ENCODE measurements at places on chromosomes 11 and 22.

DNA sequence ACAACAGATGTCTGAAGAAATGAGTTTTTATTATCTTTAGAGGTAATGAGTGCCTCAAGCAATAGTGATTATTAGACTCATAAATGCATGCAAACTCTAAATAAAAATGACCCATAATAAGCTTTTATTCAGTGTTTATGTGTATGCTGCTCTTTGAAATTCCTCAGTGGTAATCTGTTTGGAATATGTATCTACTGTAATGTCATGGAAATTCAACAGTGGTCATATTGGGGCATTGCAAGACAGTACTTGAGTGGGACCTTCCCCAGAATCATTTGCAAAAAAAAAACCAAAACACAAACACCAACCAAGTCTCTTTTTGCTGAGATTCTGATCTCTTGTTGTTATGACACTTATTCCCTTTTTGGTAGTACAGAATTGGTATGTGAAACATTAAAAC, 35.0 kb downstream of the DNAJC24 start:
- DNase-seq = no peak

GRCh38 chr11:62954478-62954877, 30.3 kb downstream of the SLC22A6 start:
- DNase-seq = no peak

DNA sequence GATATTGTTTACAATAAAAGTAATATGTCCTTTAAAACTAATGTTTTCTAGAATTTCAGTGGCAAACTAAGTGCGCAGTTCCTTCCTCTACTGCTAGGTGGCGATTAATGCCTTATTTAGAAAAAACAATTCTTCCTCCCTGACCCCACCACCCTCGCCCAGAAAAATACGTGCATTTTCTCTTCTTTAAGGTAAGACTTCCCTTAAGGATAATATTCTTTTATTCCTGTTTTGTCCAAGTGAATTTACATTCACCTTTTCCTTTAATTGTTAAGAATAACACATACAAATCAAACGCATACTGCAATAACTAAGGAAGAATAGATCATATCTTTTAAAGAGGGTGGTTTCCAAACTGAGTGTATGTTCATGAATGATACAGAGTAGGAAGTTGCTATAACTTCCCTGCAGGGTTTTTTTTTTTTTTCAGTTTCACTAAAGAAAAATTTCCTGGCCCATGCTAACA, 17.0 kb upstream of the PSMA1 start:
- DNase-seq = peak; percentile 25

- peak; percentile 78 for DNase-seq
Measured at GRCh38 chr22:19629720-19630419, 84.4 kb upstream of the SEPTIN5 start.

- no peak for DNase-seq
Measured at GRCh38 chr11:62456630-62457029, 37.8 kb downstream of the SCGB1A1 start.

DNA sequence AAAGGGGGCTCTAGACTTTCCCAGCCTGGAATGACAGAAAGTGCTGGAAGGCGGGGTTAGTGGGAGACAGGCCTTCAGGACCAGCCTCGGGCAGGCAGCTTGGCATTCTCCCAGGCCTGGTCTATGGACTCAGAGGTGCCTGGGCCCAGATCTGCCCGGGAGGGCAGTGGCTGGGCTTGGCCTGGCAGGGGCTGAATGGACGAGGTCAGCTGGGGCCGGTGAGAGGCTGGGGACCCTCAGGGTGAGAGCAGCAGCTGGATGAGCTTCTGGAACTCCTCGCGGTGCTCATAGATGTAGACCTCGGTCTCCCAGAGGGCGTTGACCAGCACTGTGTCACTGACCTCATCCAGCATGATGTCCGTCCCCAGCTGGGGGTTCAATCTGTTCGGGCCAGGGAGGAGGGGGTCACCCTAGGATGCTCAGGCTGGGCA, 1.5 kb upstream of the BAIAP2L2 start:
- no peak for DNase-seq

DNA sequence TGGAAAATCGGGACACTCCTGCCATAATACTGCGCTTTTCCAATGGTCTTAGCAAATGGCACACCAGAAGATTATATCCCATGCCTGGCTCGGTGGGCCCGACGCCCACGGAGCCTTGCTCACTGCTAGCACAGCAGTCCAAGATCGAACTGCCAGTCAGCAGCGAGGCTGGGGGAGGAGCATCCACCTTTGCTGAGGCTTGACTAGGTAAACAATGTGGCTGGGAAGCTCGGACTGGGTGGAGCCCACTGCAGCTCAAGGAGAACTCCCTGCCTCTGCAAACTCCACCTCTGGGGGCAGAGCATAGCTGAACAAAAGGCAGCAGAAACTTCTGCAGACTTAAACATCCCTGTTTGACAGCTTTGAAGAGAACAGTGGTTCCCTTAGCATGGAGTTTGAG, 15.6 kb downstream of the PTH start:
- no peak for DNase-seq

DNA sequence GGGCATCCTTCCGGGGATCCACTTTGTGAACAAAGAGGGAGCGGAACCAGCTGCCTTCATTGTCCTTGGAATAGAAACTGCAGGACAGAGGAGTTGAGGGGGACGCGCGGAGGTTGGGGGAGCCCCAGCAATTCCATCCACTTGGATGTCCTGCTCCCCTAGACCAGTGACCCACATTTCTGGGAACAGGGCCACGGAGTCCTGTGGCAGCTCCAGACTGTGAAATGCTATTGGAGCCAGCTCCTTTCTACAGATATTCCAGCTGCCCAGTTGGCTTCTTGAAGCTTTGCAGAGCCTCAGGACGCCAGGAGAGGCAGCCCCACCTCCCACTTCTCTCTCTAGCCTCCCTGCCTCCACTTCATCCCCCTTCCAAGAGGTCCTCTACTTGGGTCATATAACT, 10.5 kb downstream of the NIPSNAP1 start:
- DNase-seq = no peak

GRCh38 chr22:41775976-41776375, 24.5 kb upstream of the CCDC134 start:
- no peak for DNase-seq

DNA sequence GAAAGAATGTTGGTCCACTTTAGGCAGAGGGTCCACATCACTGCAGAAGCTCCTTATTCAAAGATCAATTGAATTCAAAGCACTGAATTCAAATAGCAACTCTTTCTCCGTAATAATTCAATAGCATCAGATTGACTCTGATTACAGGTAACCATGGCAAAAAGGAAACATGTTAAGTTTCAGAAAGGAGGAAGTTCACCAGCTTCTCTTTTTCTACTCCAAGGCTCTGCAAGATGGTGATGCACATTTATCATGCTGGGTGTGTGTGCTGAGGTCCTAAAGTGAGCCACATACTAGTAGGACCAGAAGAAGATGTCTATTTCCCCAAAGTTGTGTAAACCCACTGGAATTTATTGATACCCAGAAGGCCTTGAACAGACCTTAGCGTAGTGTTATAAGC, 18.0 kb upstream of the DRD2 start:
- DNase-seq = no peak

DNA sequence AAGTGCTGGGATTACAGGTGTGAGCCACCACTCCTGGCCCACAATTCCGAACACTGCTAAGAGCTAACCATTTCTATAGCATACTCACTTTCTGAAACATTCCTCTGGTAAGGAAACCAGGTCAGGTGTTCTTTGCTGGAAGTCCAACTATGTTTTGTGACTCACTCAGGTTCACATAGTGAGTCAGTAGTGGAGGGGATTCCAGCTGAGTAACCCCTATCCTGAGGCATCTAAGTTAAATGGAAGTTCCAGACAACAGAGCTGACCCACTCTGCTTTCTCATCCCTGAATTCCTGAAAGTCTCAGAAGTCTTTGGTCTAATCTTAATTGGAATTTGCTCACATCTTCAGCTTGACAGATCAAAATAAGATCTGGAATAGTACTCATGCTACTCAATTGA, 3.0 kb upstream of the CHRNA10 start:
- no peak for DNase-seq

GRCh38 chr11:29300420-29300819, 716.4 kb downstream of the KCNA4 start:
- no peak for DNase-seq

DNA sequence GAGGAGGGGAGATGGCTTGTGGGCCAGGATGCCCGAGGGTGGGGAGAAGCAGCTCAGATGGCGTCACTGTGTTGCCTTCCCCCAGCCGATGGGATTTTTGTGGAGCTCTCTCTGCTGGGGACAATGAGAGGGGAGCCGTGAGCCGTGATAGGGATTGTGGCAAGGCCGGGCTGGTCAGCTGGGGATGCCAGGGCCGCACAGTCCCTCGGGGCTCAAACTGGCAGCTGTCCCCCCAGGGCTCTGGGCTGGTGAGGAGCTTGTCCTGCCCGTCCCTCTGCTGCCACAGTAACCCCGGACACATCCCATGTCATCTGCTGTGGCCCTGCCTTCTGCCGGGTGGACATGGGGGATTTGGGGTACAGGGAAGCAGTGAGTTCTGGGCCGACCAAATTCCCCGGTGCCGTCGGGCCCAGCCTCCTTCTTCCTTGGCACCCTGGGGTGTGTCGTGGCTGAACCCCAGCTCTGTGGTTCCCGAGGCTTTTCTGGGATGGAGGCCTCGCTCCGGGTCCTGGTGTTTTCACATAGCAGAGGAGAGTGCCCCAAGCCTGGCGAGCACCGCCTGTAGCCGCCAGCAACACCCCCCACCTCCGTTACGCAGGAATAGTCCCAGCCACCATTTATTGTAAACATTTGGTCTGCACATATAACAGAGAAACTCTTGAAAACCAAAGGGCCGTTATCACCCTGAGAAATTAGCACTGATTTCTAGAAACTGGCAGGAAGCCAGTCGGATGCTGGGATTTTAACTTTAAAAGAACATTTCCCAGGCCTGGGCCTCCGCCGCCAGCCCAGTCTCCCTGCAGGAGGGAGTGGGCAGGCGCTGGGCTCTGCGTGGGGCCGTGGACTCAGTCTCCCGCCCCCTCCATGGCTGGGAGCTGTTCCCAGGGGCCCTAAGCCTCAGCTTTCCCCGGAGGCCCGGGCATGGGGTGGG, 9.9 kb downstream of the BRSK2 start:
- no peak for DNase-seq

- DNase-seq = no peak
Measured at GRCh38 chr11:34963351-34963750, 46.9 kb downstream of the PDHX start.

- no peak for DNase-seq
Measured at GRCh38 chr11:130731401-130731800, 184.9 kb downstream of the SNX19 start.

GRCh38 chr11:69848201-69848600, 29.0 kb upstream of the FGF3 start:
- DNase-seq = no peak

GRCh38 chr11:2977113-2977512, 15.0 kb downstream of the NAP1L4 start:
- DNase-seq = no peak

DNA sequence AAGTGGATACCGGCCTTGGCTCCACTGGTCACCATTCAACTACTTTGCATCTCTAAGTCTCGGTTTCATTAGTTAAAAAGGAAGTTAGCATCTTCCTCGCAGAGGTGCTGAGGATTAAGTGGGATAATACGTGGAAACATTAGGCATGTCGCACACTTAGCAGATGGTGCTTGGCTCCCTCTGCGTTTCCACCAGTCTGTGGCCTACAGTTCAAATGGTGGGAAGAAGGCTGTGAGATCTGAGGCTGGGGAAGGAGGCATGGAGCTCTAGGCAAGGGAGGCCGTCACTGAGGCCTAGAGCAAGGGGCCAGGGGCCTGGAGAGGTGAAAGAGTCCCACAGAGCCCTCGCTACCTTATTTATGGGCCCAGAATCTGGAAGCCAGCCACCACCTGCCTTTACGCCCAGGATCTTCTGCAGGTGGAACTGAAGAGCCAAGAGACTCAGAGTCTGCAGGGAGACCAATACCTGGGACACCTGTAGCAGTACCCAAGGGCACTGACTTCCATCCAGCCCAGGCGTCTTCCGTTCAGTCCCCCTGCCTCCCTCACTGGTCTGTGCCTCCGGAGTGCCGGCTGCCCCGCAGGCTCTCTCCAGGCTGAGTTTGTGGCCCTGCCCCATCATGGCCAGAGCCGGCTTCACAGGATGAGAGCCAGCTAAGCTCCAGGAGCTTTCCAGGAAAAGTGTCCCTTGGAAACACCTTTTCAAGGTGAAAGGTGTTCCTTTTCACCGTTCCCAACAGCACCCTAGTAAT, 66.1 kb upstream of the A4GALT start:
- no peak for DNase-seq

DNA sequence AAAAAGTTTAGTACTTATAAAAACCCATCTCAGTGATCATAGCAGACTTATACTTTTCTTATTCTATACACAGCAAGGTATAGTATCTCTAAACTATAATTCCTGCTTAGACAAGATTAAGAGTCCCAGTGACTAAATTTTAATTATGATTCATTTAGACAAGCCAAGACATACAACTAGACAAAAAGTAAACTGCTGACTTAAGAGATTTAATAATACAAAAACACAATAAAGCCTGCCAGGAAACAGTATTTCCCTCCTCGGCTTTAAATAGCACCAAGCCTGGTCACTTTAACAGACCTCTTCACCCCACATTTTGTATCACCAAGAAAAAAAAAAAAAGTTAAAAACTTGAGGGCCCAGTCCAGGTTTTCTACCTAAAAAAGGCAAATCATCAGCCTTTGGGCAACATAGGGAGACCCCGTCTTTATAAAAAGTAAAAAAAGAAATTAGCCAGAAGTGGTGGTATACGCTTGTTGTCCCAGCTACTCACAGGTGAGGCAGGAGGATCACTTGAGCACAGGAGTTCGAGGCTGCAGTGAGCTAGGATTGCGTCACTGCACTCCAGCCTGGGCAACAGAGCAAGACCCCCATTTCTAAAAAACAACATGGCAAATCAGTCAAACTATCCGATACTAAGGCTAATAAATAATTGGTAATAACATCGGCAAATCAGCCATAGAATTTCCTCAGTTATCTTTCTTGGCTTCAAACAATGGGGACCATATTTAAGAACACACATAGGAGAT, 53.8 kb downstream of the SIK3 start:
- no peak for DNase-seq

- no peak for DNase-seq
Measured at GRCh38 chr11:129723146-129723760, 92.4 kb upstream of the TMEM45B start.

- no peak for DNase-seq
Measured at GRCh38 chr11:34613552-34614056, 7.3 kb upstream of the EHF start.

- DNase-seq = no peak
Measured at GRCh38 chr22:31300896-31301295, 8.6 kb upstream of the PIK3IP1 start.

DNA sequence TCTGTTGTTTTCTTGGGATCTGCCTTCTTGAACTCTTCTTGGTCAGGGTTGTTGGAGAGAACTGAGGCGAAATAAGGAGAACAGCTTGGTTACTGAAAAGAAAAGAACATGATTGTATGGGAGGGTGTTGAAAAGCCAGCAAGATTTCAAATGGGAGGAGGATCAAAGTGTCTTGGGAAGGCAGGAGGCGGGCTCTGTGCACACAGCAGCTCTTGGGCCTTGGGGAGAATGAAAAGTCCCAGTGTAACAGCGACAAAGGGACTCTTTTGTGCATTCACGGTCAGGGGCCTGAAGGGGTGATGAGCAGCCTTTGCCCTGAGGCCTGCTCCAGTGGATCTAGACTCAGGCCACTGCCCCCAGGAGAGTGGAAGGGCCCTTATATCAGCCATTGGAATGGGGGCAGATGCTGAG, 135.4 kb downstream of the ADAMTS15 start:
- DNase-seq = no peak

- no peak for DNase-seq
Measured at GRCh38 chr22:46240073-46240472, 10.0 kb downstream of the CDPF1 start.

GRCh38 chr11:28108958-28109357, 770 bp downstream of the METTL15 start:
- no peak for DNase-seq

Measured in tibial artery (tissue), 4 donors.